Frontal cortex (tissue), 4 donors: ENCODE measurements at places on chromosomes 7 and 10. TPM values are rescaled to one million over a fixed set of nuclear protein-coding genes. Genes with fewer than 3 reads are reported as not detected.
A peak's percentile ranks its signal among the peaks of the same experiment; 100 is the strongest.

GRCh38 chr7:151265351-151265931 is 16.9 kb upstream of the SMARCD3 start:
- no peak for DNase-seq

The CYP26C1 gene
- under 0.01 TPM for total RNA-seq

DNA sequence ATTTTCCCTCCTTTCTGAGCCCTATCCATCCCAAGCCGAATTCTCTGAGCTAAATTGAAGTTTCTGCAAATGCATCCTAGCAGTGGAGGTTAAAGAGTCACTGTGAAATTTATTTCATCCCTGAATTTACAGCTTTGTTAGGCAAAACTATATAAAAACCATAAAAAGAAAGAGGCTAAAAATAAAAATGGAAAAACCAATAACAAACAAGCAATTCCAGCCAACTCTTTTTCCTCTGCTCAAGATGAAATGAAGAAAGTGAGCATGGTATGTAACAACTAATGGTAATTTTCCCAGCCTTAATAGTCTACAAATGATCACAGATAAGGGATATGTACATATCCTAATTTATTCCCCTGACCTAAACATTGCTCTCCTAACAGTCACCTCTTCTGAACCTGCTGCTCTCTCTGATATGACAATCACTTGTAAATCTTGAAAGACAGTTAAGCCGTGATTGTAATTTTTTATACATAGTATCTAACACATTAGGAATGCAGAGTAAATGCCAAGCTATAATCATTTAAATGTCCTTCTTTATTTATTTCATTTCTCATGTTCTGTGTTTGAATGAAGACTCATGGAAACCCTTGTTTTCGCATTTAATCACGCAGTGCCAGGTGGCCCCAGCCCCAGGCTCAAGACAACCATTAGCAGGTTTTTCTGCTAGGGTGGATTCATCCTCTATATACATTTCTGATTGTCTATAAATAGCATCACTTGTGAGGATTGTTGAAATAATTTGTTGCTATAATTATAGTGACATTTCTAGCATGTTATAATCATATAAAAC is 48.6 kb upstream of the NRP1 start:
- DNase-seq: no peak

The IQUB gene
- 2.0 TPM for total RNA-seq

GRCh38 chr10:17053513-17053912 is 76.1 kb downstream of the CUBN start:
- no peak for DNase-seq

The TMEM178B gene
- total RNA-seq: 53.0 TPM

DNA sequence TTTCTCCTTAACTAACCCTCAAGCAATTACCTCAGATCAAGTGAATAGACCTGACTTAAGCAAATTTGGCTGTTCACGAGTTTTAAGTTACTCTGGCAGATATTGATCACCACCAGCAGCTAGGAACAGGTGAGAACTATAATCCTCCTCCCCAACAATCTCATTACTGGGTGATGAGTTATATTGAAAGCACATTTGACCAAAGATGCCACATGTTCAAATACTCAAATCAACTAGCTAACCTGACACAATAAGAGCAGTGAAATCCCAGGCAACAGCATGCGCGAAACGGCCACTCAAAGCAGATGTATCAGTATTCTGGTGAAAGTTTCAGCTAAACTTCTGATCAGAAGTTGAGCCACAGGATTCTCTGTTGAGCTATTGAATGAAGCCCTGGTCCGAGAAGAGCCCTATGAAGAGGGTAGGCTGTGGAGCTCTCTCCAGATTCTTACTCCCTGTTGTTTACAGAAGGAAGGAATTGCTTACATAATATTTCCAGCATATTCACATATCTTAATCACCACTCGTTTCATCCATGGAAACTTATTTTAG is 52.6 kb downstream of the CAV1 start:
- DNase-seq: no peak

DNA sequence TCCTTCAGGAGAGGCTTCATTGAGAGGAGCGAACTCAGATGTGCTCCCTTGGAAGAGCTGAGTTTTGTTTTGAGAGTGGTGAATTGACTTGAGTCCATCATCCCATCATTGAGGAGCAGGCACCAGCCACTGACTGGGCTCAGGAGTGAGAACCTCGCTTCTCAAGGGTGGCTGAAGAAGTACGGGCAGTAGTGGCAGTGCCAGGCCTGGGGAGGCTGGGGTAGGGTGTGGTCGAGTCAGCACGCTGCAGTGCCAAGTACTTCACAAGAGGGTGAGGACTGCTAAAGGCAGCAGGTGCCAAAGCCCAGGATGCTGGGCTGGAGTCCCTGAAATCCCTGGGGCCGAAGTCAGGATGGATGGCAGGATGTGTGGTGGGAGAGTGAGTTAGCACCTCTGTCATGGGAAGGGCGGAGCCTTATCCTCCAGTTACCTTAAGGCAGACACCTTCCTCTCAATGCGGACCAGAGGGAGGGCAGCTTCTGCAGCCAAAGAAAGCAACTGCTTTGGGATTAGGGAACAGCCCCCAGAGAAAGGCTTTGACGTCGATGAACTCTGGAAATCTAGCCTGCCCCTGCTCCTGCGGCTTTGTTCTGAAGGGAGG is 210.3 kb downstream of the CAMK1D start:
- no peak for DNase-seq

The TMEM213 gene
- total RNA-seq: not detected

DNA sequence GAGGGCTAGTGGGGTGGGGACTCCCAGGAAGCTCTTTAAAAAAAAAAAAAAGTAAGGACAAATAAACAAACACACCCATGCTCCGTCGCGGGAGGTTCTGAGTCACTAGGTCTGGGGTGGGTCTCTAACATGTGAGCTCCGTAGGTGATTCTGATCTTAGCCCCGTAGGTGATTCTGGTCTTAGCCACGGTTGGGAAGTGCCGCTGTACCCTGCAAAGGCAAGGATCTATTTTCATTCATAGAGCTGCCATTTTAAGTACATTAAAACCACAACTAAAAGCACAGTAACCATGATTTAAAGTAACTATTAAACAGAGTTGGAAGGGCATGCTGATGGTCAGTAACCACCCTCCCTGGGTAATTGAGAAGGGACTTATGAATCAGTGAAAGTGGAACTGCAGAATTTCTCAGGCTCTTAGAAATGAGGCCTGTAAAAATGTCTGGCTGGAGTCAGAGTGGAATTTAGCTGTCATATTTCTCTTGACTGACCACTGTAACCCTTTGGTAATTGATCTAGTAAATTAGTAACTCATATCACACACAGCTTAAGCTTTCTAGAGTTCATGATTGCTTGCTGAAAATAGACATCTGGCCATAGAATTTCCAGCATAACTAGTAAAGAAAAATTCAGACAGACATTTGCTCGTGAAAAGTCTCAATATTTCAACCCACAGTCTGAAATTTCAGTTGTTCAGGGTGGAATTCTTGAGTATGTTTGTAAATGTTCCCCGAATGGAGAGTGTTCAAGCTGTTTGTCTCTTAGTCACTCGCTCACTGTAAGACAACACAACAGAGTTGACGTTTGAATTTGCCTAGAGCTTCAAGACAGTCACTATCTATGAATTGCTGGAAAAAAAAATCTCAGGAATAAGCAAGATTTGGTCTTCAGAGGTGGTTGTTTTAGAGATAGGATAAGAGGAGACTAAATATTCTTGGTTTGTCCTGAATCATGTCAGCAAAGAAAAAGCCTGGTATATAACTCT is 34.2 kb upstream of the TCF7L2 start:
- DNase-seq: no peak

The INTS15 gene
- total RNA-seq: 22.4 TPM

- DNase-seq: no peak
Measured at GRCh38 chr7:38057829-38058228, 120.2 kb upstream of the STARD3NL start.

The PLEKHS1 gene
- not detected for total RNA-seq

DNA sequence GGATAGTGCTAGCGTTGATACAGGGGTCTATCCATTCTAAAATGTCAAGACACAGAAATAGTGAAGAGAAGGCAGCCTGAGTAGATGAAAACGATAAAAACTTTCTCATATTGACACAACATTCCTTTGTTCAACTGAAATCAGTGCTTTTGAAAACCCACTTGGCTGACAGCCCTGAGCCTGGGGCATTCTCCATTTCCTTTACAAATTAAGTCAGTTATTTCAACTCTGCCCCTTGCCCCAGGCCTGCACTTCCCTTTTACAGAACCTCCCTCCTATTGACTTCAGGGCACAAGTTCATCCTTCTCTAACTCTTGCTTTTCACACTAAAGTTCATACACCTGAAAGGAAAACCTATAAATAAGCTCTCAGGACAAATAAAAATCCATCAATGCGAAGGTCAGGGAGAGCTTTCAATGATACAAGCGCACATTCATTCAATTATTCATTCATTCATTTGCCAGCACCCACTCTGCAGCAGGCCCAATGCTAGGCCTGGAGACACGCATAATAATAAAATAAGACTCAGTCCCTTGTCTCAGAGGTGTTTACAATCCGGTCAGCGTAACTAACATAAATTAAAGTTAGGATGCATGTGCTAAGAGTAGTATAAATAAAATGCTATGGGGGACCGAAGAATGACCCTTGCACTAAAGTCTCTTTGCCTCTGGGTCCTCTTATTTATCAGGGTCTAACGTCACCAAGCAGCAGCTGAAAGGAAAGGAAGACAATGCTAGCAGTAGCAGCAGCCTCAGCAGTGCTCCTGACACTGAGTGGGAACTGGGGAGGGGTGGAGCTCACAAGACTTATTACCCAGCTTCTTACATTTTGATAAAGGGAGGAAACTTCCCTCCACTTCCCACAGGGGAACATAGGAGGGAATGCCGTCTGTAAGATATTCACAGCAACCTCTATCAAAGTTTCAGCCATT is 134.8 kb downstream of the PDE1C start:
- no peak for DNase-seq

DNA sequence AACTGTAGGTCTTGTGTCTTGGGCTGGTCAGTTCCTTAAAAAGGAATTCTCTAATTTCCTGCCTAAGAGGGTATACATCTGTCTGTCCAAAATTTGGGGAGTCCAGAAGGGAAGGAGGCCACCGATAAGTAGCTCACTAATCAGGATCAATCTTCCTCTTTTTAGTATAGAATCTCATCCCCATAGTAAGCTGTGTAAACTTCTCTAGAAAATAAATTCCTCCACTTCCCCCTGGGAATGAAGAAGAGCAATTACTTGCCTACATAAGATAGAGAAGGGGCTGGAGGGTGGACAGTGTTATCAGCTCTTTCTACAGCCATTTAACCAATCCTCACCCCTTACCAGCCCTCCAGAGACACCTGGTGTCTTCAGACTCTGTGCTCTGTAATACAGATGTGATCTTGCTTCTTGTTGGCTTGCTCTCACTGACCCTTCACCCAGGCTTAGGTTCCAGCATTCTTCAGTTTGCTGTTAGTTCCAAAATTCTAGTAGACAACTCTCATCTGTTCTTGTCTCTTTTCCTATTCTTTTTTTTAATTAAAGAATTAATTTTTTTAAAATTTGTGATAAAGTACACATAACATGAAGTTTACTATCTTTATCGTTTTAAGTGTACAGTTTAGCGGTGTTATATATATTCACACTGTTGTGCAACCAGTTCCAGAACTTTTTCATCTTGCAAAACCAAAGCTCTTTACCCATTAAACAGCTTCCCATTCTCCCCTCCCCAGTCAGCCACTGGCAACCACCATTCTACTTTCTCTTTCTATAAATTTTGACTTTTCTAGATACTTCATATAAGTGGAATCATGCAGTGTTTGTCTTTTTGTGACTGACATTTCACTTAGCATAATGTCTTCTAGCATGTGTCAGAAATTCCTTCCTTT is 6.5 kb upstream of the PRKAR2B start:
- no peak for DNase-seq

GRCh38 chr10:102009801-102010425 is 46.1 kb downstream of the ARMH3 start:
- DNase-seq: peak; percentile 44

DNA sequence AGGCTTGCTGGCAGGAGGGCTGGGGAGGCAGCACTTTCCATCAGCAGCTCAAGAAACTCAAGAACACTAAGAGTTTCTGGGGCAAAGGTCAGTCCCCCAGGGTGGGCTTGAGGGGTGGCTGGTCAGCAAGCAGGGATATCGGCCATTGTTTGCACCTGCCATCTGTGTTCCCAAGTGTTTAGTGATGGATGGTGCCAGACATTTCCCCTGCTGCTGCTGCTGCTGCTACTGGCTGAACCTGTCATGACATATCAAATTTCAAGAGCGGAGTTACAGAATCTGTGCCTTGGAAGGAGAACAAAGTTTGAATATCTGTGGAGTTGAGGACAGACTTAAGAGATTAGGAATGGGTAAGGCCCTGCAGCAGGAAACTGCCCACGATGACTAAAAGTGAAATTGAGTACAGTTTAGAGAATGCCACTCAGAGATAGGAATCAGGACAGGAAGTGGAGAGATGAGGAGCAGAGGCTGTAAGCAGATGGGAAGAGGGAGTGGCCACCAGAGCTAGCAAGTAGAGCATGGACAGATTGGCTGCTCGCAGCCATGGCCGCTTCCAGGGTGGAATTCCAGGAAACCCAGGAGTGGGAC is 39.2 kb upstream of the PPP1R3C start:
- no peak for DNase-seq

GRCh38 chr7:73892003-73892999 is 31.3 kb downstream of the TMEM270 start:
- no peak for DNase-seq

DNA sequence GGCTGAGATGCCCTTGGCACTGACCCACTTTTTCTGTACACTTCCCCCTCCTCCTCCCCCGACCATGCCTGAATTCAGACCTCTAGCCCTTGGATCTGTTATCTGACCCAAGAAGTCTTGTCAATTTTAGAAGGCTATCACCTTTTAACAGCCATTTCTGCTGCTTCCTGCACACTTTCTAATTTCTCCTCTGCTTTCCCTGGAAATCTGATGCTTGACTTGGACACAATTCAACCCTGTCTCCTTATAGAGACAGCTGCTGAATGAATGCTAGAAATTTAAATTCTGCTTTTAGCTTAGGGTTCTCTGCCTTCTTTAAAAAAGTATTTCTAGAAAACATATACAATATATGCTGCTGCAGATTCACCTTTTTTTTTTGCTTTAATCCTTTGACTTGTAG is 417.9 kb upstream of the KLF6 start:
- DNase-seq: no peak

The LMOD2 gene
- total RNA-seq: not detected

The UCMA gene
- not detected for total RNA-seq

- DNase-seq: no peak
Measured at GRCh38 chr10:105968666-105969065, 1195.8 kb downstream of the SORCS1 start.

The PTF1A gene
- 0.41 TPM for total RNA-seq

DNA sequence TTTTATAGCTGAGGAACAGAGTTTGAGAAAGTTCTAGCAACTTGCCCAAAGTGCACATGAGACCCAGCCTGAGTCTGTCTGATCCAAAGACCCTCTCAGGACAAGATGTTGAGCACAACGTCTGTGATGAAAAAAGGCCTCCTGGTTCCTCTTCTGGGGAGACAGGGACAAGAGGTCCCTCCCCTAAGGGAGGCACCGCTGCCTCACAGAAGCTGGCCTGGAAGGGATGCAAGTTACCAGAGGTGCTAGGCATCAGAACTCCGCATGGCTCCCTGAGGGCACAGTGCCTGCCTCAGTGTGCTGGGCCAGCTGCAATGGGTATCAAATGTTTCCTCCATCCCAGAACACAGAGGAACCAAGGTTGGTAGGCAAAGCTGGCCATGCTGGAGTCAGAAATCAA is 302.4 kb downstream of the GRID1 start:
- DNase-seq: no peak
